Cerebellar nuclear complex (tissue), 1 donor: ENCODE measurements at places on chromosomes 2 and 18.

- no peak for DNase-seq
These were observed 2.2 kb upstream of the CASP8 start for GRCh38 chr2:201257956-201258665.

DNA sequence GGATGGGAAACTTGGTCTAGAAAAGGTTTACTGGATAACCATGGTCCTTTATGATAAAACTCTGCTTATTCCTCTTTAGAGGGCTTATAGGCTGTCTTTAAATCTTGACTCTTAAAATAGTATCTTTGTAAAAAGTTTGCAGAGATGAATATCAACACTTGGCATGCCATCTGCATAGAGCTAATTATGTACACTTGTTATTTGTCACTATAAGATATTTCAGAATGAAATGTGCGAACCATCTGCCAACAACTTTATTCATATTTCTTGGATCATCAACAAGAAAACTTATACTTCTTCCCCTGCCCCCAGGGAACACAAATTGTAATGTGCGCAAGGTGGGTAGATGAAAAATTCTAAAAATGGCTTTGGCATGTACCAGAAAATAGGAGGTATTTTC lies 653.0 kb upstream of the CHAC2 start:
- no peak for DNase-seq

GRCh38 chr2:26959331-26959730 lies 11.1 kb upstream of the MAPRE3 start:
- no peak for DNase-seq

DNA sequence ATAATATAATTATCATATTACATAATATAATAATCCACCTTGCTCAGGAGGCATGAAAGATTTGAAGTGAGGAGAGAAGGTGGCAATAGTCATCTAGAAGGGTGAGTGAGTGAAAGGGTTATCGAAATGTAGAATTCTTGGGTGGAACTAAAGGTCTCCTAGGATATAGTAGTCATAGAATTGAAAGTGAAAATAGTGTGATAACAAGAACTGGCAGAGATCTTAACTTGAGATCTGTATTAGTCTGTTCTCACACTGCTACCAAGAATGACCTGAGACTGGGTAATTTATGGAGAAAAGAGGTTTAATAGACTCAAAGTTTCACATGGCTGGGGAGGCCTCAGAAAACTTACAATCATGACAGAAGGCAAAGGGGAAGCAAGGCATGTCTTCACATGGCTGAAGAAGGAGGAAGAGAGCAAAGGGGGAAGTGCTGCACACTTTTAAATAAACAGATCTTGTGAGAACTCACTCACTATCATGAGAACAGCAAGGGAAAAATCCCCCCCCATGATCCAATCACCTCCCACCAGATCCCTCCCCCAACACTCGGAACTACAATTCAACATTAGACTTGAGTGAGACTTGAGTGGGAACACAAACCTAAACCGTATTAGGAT lies 351.5 kb downstream of the NR4A2 start:
- no peak for DNase-seq

DNA sequence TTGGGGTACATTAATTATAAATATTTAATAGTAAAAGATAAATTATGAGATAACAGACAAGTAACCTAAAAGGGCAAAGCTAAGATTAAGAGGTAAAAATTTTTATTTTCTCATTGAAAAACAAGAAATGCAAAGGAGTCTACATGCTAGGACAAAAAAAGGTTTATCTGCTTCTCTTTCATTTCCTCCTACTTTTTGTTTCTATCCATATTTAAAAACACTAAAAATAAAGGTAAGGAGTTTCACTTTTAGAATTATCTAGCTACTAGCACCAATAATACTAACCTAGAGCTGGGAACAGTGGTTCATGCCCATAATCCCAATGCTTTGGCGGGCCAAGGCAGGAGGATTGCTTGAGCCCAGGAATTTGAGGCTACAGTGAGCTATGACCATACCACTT lies 1551.7 kb upstream of the SLC39A10 start:
- DNase-seq = no peak

DNA sequence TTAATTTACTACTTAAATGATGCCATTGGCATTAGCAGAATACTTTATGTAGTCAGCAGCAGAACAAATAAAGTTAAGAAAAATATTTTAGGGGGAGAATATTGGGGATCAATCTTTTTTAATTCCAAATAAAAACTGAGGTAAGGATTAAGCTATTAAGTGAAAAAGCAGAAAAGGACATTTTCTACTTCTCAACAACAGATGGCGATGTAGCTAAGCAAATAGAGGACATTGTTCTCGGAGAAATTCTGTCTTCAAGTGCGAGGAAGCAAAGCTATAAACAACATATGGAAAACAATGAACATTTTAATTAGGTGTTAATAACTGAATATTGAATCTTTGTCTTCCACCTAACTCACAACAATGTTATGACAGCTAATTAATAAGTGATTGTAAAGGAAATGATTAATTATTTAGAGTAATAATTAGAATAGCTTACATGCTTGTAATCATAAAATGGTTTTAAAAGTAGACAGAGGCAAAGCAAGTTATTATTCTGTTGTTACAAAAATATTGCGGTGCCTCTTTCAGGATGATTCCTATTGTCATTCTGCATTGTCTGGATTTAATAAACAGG lies 32.9 kb upstream of the CCDC93 start:
- DNase-seq = no peak

GRCh38 chr18:53148123-53148522 lies 808.1 kb downstream of the DCC start:
- no peak for DNase-seq

- DNase-seq = no peak
These were observed 808 bp downstream of the ATP5MC3 start for GRCh38 chr2:175180701-175181103.

DNA sequence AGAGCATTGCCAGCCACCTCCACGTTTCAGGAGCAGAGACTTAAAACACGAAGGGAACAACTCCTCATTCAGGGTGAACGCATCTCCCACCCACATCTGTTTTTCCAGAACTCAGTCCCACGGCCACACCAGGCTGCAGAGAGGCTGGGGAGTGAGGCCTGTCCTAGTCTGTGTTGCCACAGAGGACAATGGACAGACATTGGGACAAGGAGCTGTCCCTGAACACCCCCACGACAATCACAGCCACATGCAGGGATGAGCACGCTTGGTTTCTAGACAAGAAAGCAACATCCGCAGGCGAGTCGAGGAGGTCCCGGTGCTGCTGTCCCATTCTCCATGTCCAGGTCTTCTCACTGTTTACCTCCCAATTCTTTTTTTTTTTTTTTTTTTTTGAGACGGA lies 167.4 kb downstream of the EIPR1 start:
- DNase-seq = no peak

- DNase-seq = no peak
These were observed 69.9 kb downstream of the COA5 start for GRCh38 chr2:98538280-98539041.

DNA sequence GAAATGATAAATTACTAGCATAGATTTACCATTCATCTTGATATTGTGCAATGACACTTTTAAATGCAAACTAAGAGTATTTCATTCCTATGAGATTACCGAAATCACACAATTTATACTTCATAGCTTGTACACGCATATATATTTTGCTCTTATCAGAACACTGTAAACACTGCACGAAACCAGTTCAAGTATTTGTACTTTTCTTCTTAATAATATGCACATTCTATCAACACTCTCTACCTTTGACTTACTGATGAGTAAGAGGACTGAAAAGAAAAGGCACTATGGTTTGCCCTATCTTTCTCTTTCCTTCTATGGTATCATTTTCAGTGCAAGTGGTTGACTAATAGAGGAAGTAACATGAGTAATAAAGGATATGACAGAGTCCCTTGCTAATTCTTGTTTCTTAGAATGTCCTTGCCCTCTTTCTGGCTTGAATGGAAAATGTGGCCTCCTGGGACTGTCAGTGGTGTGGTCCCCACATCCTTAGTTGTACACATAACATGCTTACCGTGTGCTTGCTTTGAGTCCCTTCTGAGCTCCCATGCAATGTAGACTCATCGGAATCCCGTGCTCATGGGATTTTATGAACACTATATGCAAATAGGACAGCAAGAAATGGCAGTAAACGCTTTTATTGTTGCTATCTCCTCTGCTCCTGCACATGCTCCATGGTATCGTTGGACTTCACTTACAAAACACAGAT lies 363.5 kb upstream of the TNP1 start:
- no peak for DNase-seq

DNA sequence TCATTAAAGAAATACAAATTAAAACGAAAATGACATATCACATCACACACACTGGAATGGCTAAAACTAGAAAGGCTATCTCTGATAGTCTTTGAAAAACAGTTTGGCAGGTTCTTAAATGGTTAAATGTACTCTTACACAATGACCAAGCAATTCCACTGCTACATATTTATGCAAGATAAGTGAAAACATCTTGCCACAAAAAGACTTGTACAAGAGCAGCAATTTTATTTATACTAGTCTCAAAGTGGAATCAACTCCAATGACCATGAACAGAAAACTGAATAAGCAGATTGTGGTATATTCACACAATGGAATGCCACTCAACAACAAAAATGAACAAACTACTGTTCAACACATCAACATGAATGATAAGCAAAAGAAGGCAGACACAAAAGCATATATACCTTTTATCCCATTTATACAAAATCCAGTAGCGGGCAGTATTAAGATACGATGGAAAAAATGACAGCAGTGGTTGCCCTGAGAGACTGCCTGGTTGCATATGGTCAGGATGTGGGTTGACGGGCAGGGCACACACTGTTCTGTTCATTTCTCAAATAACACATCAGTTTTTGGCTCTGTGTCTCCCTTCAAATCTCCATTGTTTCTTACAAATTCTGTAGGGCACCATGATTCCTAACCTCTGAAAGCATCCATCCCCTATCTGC lies 25.4 kb downstream of the SP100 start:
- no peak for DNase-seq

DNA sequence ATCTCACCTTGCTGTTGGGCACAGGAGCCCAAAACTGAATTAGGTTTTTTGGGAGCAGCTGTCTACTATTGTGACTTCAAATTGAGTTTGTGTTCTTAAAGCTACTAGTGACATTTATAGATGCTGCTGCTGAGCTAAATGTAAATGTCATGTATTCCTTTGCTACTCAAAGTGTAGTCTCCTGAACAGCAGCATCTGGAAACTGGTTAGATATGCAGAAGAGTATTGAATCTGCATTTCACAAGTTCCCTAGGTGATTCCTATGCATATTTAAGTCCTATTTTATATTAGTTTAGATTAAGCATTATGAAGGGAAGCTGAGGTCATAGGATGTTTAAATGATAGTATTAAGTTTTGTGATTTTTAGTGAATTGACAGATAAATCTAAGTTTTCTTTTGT lies 67.5 kb downstream of the RAB3GAP1 start:
- DNase-seq = no peak

GRCh38 chr2:230899287-230899686 lies 25.8 kb downstream of the GPR55 start:
- DNase-seq = no peak

DNA sequence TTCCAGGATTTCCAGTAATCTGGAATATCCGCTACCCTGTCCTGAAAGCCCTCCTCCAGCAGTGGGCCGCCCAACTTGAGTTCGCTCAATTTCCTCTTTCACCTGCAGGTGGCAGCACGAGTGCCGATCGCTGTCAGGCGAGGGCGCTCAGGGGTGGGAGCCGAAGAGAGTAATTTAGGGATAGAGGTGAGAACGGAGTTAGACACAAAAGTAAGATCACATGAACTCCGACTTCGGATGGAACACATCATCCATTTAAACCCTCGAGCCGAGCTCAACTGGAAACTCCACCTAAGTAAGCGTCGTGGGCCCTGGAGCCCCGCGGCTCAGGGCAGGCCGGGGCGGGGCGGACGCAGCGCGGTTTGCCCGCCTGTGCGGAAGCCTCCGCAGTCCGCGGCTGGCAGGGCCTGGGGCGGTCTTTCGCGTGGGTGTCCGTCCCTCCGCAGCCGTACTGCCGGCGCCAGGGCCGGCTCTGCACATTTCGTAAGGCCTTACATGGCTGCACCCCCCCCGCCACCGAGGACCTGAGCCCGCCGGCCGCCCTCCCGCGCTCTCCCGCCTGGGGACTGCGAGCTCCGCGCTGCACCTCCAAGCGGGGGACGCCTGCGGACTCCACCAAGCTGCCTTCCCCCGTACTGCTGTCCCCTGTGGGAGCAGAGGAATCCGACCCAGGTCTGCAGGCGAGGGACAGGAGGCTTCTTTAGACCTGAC lies 61.2 kb downstream of the SEMA4F start:
- peak; percentile 39 for DNase-seq

DNA sequence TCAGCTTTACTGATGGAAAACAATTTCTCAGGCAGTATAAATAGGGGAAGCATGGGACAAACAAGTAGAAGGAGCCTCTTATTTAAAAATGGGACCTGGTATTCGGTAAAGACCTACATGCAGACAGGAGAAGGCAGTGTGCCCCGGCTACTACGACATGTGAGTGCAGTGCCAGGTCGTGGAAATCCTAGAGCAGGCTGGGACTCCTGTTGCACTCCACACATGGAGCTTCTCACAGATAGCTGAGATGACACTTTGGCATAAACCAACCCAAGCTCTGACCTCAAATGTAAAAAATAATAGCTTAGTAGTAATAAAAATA lies 885 bp upstream of the DSEL start:
- no peak for DNase-seq

- no peak for DNase-seq
These were observed 92.9 kb downstream of the TXNL1 start for GRCh38 chr18:56545464-56545863.

DNA sequence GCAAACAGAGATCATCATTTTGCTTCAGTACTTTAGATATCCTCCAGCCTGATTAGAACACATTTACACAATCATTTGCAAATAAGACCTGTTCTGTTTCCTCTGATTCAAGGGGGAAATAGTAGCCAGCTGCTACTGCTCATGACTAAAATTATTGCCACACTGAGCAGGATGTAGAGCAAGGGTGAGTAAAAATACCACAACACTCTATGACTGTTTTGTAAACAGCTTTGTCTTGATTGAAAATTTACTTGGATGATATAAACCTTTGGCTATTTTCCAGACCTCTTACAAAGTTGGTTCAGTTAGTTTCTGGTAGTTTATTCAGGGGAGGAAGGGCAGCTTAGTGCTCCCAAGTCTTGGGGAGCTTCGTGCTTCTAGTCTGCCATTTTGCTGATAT lies 286.4 kb upstream of the CNTNAP5 start:
- DNase-seq = no peak

GRCh38 chr2:157459486-157459885 lies 15.6 kb upstream of the CYTIP start:
- DNase-seq = no peak

DNA sequence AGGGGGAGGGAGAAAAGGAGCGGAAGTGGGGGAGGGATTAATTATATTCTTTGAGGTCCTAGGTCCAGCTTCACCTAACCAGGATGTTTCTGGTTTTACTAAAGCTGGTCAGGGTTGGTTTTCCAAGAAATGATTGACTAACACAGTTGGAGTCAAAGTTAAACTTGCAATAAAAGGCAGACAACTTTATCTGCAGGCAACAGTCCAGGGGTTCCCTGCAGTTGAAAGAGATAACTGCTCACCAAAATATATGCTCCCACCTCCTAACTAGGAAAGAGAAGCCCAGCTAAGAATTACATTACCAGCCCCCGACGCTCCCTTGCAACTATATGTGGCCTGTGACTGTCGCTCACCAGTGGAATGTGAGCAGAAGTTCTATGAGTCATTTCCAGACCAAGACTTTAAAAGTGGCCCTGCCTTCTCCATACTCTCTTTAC lies 140.0 kb upstream of the PKDCC start:
- DNase-seq = no peak
